Fibroblast of skin of back (primary cell): ENCODE measurements at places on chromosomes 5 and 9.

DNA sequence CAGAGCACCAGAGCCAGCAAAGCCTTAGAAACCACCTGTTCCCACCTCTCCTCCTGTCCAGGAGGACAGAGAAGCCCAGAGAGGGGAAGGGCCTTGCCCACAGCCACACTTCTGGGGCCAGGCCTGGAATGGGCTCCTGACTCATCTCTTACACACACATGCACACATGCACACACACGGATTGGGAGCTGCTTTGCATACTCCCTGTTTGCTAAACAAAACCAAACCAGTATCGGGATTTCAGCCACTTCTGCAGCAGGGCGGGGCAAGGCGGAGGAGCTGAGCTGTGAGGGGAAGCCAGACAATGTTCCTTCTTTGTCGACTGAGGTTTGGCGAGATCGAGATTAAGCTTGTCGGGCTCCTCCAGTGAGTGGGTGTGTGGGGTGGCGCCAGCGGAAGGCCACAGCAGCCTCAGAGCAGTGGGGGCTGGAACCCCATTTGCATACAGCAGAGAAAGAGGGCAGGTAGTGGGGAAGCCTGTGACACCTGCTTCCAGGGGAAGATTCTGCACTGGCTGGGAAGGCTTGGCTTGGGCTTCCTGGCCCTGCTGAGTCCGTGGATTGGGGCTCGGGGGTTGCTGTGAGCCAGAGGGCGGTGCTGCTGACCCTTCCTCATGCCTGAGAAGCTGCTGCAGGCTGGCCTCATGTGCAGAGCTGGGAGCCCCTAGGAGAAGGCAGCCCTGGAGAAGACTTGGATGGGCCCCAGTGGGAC is 16.1 kb downstream of the GFI1B start:
- DNase-seq: peak; percentile 11

- no peak for DNase-seq
Measured at GRCh38 chr5:135239453-135240282, 159.4 kb downstream of the MACROH2A1 start.

DNA sequence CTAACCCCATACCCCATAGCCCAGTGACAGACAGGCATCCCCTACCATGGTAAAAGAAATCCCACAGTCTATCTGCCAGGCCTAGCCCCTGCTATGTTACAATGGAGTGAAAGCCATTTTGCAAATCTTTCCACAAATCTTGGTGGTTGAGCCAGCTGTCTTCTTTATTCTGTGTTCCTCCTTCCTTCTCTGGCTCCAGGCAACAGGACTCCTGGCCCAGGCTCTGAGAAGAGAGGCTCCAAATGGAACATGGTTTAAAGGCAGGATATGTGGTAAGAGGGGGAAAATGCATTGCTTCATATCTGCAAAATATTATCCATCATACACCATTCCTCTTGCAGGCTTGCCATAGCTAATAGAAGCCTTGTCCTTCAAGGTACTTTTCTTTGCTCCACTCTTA is 25.2 kb downstream of the FGF1 start:
- no peak for DNase-seq

DNA sequence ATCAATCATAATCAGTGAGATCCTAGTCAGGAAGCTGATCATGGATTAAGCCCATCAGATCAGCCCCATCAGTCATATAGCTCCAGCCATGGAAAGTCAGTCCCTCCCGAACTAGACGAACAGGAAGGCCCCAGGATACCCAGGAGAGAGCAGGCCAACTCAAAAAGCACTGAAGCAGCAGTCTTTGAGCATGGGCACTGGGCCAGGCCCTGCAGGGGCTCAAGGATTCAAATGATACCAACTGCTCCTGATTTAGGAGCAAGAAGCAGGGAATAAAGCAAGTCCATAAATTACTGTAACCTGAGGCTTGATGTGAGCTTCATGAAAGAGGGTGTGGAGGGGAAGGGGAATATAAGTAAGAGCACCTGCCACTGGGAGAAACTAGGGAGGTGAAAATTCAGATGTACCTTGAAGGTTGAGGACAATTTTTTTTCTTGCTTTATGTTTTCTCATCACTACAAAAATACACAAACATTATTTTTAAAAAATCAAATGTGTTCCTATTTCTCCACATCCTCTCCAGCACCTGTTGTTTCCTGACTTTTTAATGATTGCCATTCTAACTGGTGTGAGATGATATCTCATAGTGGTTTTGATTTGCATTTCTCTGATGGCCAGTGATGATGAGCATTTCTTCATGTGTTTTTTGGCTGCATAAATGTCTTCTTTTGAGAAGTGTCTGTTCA is 115.2 kb downstream of the SIL1 start:
- DNase-seq: no peak

- peak; percentile 53 for DNase-seq
Measured at GRCh38 chr5:9927106-9927505, 297.0 kb upstream of the TAS2R1 start.
